ENCODE measurements at places on chromosomes 16 and 17.

- no peak for DNase-seq
These were observed 206.9 kb downstream of the MAP2K4 start for GRCh38 chr17:12227547-12227946.

DNA sequence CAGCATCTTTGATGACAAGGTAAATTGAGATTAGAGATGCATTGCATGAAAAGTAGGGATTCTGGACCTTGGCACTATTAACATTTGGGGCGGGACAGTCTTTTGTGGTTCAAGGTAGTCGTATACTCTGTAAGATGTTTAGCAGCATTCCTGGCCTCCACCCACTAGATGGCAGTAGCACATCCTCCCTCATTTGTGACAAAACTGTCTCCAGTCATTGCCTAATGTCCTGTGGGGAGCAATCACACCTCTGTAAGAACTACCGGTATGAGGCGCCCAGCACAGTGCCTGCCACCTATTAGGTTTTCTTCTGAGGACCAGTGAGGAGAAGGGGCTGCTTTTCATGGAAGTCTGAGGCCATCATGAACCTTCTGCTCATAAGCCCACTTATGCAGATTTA lies 180.8 kb downstream of the RBFOX1 start:
- DNase-seq, result no peak

DNA sequence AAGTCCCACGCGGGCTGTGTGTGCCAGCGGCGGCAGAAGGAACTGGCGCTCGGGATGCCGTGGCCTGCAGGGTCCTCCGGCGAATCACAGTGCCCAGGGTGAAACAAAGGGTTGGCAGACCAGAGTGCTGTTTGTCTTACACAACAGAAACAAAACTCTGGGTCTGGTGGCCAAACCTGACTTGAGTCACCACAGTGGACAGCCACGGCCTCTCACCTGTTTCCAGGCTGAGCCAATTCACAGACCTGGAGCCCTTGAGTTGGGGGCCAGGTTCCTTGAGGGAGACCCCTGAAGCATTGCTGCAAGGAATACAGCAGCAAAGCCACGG lies 2.1 kb upstream of the CHMP6 start:
- DNase-seq, result no peak

- no peak for DNase-seq
These were observed 111.8 kb upstream of the CRHR1 start for GRCh38 chr17:45672301-45672700.

All from stimulated activated CD4-positive, alpha-beta T cell treated with anti-CD3 and anti-CD28 coated beads, Interleukin-4, amount 100 ng/mL, for 24 hours (primary cell).